Progenitor cell of endocrine pancreas (in vitro differentiated cells): ENCODE measurements at places on chromosomes 7 and 10. TPM values are rescaled to one million over a fixed set of nuclear protein-coding genes. Genes with fewer than 3 reads are reported as not detected.

Gene MSMB
- not detected in 2 replicates for total RNA-seq

Gene GAD2
- 5.9 and 6.5 TPM in 2 replicates for total RNA-seq

Gene NEUROD6
- not detected in 2 replicates for total RNA-seq

Gene ADRA2A
- 13.1 and 13.6 TPM in 2 replicates for total RNA-seq

Gene ANLN
- 37.2 and 40.6 TPM in 2 replicates for total RNA-seq

Gene KNDC1
- total RNA-seq = 11.0 and 14.2 TPM in 2 replicates

DNA sequence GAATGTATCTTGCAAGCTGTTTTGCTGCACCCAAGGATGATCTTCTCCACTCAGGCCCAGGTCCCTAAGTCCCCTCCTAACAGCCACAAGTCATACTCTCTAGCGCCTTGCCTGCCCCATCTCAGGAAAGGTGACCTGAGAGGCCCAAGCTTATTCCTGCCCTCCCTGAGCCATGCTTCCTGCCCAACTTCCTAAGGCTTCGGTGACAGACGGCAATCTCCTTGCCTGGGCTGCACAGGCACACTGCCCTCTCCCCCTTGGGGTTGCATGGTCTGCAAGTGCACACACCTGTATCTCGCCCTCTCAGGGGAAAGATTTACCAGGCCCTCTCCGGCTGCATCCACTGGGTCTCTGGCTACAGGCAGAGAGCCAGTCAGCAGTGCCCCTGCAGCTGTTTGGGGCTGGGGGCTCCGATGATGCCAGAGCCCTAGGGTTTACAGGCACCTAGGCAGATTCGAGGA is 771 bp upstream of the ADIRF start:
- H3K4me3 ChIP-seq = no peak overlapping the region
- peaks cover 16% of the 10 kb centered on the region for H3K27me3 ChIP-seq
- H3K36me3 ChIP-seq = no peaks in the 10 kb centered on the region

- no peak for DNase-seq
- H3K4me1 ChIP-seq = peaks cover 22% of the 10 kb centered on the region
- H3K36me3 ChIP-seq = no peaks in the 10 kb centered on the region
- H3K27me3 ChIP-seq = peaks cover under 1% of the 10 kb centered on the region
- H3K4me3 ChIP-seq = no peak overlapping the region
- peak overlapping the region; percentile 79 for H3K27ac ChIP-seq
These were observed 17.9 kb upstream of the BAIAP2L1 start for GRCh38 chr7:98418636-98419315.

DNA sequence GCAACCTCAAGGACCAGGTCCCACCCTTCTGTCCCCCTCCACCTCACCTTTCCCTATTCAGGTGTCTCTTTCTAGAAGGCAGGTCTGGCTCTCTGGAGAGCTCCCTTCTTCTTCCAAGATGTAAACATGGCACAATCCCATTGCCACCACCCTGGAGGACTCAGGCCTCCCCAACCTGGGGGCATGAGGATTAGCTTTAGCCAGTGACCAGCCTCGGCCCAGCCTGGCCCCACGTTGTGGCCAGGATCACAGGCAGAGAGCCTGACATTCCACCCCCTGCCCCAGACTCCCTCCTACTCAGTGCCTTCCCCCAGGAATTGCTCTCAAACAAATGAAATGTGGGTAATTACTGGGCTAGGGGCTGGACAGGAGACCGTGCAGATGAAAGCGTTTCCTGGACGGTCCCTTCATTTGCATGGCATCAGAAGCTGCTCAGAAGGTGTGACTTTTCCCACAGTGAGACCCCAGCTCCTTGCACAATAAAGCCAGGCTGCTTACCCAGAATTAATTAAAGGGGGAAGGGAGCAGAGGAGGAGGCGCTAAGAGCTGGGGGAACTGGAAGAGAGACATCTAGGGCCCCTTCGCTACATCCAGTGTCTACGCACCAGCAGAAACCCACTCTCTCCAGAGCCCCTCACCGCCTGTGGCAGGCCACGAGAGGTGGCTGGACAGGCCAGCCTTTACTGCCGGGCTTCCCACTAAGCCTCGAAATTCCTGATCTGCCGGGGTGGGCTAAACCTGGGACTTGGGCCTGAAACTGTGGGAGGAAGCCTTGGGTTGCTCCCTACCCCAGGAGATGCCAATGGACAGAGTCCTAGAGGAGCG is 7.7 kb downstream of the FGF8 start:
- no peak overlapping the region for H3K27ac ChIP-seq
- H3K4me1 ChIP-seq = peaks cover 6% of the 10 kb centered on the region
- peaks cover 78% of the 10 kb centered on the region for H3K27me3 ChIP-seq
- DNase-seq = no peak

DNA sequence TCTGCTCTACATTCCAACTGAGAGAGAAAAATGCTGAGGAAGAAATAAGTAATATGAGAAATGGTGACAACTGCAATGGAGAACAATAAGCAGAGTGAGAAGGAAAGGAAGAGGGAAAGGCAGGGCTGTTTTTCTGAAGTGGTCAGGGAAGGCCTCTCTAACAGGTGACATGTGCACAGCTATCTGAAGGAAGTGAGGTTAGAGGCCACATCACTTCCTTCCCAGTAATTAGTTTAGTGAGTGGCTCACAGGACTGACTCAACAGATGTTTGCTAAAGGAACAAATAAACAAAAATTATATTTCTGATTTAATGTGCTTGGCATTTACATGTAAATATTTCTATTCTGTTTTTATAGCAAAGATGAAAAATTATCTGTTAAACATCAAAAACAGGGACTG is 77.9 kb downstream of the ARHGAP21 start:
- H3K27me3 ChIP-seq = no peaks in the 10 kb centered on the region
- no peak overlapping the region for H3K4me3 ChIP-seq
- H3K27ac ChIP-seq = no peak overlapping the region
- H3K36me3 ChIP-seq = peaks cover 4% of the 10 kb centered on the region
- DNase-seq = no peak

GRCh38 chr10:122243550-122243949 is 27.5 kb upstream of the BTBD16 start:
- no peaks in the 10 kb centered on the region for H3K27me3 ChIP-seq
- DNase-seq = no peak
- peaks cover 16% of the 10 kb centered on the region for H3K4me1 ChIP-seq
- H3K36me3 ChIP-seq = peaks cover 19% of the 10 kb centered on the region
- H3K4me3 ChIP-seq = no peak overlapping the region
- H3K27ac ChIP-seq = no peak overlapping the region

DNA sequence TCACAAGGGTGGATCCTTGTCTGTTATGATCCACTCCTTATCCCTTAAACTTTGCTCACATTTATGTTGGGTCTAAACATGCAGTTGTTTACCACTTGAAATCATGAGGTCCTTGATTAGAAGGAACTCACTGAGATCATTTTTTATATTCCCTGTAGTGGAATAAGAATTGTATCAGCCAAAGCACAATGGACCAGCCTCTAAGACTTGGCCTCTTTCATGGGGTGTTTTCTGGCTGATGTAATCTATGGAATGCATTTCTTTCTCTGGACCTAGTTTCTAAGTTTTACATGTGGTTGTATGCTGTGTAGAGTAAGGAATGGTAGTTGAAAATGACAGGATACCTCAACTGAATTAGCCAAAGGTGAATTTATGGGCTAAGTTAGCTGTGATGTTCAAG is 376.6 kb downstream of the SORCS3 start:
- no peaks in the 10 kb centered on the region for H3K27me3 ChIP-seq
- no peaks in the 10 kb centered on the region for H3K4me1 ChIP-seq
- no peaks in the 10 kb centered on the region for H3K36me3 ChIP-seq
- DNase-seq = no peak
- H3K27ac ChIP-seq = no peak overlapping the region

- H3K4me1 ChIP-seq = peaks cover 35% of the 10 kb centered on the region
- no peak overlapping the region for H3K4me3 ChIP-seq
- peaks cover 6% of the 10 kb centered on the region for H3K36me3 ChIP-seq
These were observed 22.2 kb downstream of the NRCAM start for GRCh38 chr7:108434010-108434409.

DNA sequence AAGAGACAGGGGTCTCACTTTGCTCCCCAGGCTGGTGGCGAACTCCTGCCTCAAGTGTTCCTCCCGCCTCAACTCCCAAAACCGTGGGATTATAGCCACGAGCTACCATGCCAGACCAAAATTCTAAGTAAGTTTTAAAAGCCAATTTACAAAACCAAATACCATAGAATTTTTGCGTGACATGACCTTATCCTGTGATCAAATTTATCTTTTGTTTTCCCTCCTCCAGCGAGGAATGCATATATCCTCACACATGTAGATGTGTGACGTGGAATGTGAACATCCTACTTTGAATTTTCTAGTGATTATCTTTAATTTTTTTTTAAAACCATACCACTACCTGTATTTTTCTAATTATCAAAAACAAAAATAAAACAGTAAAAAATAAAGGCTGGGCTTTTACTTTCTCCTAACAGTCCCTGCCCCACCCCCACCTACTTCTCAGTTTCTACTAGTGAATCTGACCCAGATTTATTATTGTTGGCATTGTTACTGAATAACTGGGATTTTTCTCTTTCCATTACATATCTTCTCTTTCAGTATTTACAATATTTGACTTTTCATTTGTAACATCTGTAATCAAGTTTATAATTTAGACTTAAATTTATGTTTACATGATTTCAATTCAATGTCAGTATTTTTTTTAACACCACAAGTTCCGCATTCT is 26.0 kb downstream of the CYTH3 start:
- H3K4me3 ChIP-seq = no peak overlapping the region
- H3K27me3 ChIP-seq = peaks cover 43% of the 10 kb centered on the region
- H3K27ac ChIP-seq = peak overlapping the region; percentile 6
- no peak for DNase-seq
- H3K4me1 ChIP-seq = no peaks in the 10 kb centered on the region

- H3K27me3 ChIP-seq = no peaks in the 10 kb centered on the region
- no peak overlapping the region for H3K27ac ChIP-seq
- H3K36me3 ChIP-seq = peaks cover 8% of the 10 kb centered on the region
These were observed 77.9 kb upstream of the PDGFA start for GRCh38 chr7:597348-598178.

GRCh38 chr7:92586403-92586802 is 3.8 kb downstream of the FAM133B start:
- H3K4me1 ChIP-seq = peaks cover 14% of the 10 kb centered on the region
- H3K27ac ChIP-seq = peak overlapping the region; percentile 39
- H3K36me3 ChIP-seq = peaks cover 1% of the 10 kb centered on the region
- peaks cover 7% of the 10 kb centered on the region for H3K27me3 ChIP-seq
- H3K4me3 ChIP-seq = no peak overlapping the region

DNA sequence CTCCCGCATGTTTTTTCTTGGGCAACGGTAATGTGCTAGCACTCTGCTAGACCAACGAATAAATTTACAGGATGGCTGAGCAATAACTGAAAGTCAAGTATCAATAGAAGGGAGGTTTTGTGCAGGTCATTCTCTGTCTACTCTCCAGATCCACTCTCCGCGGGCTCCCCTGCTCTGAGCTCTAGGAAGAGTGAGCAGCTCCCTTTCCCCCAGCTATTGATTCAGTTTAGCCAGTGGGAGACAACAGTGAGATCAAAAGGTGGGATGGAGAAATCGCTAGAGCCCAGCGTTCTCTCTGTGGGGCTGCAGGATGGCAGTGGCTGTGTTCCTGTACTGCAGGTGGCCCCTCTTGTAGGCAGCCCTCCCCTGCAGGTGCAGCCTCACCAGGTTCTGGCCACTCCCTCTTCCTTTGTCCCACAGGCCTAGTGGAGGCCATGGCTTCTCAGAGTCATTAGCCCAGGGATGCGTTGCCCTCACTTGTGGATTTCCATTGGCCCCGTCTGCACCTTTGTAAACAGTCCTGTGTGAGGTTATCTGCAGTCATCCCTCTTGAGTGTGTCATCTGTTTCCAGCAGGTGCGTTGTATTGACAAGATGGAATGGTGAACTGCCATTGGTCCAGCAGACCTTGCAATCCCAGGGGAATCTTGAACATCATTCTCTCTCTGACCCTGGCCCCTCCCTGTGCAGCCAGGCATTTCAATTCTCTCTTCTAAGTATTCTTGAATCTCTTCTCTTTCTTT is 11.1 kb downstream of the MSRB2 start:
- no peak for DNase-seq
- H3K4me3 ChIP-seq = no peak overlapping the region
- H3K27ac ChIP-seq = peak overlapping the region; percentile 37
- H3K36me3 ChIP-seq = peaks cover 37% of the 10 kb centered on the region
- no peaks in the 10 kb centered on the region for H3K27me3 ChIP-seq

- H3K4me3 ChIP-seq = no peak overlapping the region
- DNase-seq = no peak
- no peak overlapping the region for H3K27ac ChIP-seq
- H3K27me3 ChIP-seq = no peaks in the 10 kb centered on the region
- no peaks in the 10 kb centered on the region for H3K4me1 ChIP-seq
These were observed 479.4 kb downstream of the ARL4A start for GRCh38 chr7:13166801-13167200.

DNA sequence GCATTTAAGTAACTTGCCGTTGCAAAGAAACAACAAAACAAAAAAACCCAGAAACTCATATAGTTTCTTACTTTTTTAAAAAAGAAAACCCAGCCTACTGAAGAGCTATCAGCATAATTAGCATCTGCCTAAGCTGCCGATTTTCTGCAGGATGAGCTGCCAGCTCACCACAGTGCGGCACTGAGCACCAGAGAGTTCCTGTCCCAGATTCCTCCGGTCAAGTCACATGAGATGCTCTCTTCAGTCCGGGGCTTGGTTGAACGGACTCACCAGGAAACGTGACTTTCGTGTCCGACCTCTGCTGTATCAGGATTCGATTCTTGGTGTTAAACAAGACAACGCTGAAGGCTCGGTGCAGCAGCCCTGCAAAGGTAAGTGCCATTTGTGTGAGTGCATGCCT is 3.2 kb downstream of the IDI2 start:
- H3K27me3 ChIP-seq = no peaks in the 10 kb centered on the region
- H3K27ac ChIP-seq = no peak overlapping the region
- H3K4me1 ChIP-seq = no peaks in the 10 kb centered on the region
- peaks cover 16% of the 10 kb centered on the region for H3K36me3 ChIP-seq

DNA sequence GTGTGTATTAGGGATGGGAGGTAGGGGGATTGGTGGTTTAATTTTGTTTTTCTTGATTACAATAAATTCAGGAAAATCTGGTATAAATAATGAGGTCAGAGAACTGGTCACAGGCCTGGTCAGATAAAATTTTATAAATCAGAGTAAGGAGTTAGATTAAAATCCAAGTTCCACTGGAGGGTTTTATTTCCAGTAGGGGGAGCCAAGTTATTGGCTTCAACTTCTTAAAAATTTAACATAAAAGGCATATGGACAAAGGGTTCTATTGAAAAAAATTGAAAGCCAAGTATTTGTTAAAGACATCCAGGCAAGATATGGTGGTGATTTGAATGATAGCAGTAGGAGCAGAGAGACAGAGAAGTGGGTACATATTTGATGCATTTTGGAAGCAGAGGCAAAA is 763.3 kb downstream of the SORCS1 start:
- H3K4me3 ChIP-seq = no peak overlapping the region
- DNase-seq = no peak
- H3K36me3 ChIP-seq = no peaks in the 10 kb centered on the region
- H3K27ac ChIP-seq = no peak overlapping the region

- H3K36me3 ChIP-seq = no peaks in the 10 kb centered on the region
- H3K27me3 ChIP-seq = no peaks in the 10 kb centered on the region
- H3K4me3 ChIP-seq = no peak overlapping the region
- H3K27ac ChIP-seq = no peak overlapping the region
These were observed 153.6 kb downstream of the HDAC9 start for GRCh38 chr7:18648849-18649758.

- H3K27me3 ChIP-seq = no peaks in the 10 kb centered on the region
- DNase-seq = no peak
- no peak overlapping the region for H3K4me3 ChIP-seq
- peaks cover 2% of the 10 kb centered on the region for H3K36me3 ChIP-seq
These were observed 266.5 kb upstream of the NPY start for GRCh38 chr7:24017519-24017918.
